Fibroblast of skin of scalp (primary cell): ENCODE measurements at places on chromosomes 5 and 9.

DNA sequence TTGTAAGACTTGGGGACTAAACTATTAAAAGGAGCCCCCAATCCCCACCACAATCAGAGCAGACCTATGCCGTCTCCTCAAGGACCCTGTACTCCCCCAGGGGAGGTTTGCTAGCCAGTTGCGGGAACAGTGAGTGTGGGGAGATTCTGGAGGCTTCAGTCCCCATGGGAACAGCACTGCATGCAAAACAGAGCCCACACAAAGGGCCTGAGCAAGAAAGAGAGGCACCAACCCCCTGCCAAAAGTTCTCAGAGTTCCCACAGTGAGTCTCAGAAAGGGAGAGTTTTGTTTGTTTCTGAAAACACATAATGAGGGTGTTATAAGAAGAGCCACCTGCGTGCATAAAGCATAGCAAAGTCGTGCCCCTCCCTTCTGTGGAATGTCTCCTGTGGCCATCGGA lies 56.6 kb downstream of the CFAP90 start:
- DNase-seq = no peak

DNA sequence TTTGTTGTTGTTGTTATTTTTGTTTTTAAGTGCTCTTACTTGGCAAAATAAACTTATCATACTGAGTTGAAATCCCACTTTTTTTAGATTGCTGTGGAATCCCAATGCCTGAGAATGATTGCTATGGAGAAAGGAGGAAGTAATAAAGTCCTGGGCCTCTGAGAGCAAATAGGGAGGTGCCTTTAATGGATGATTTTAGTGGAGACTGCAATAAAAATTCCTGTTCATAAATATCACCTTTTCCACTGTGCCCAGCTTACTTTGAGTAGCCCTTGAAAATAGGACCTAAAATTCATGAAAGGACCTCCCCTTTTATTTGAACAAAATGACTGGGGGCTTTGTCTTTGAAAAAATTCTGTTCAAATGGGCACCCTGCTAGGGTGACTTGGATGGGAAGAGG lies 21.8 kb upstream of the ANKH start:
- no peak for DNase-seq

DNA sequence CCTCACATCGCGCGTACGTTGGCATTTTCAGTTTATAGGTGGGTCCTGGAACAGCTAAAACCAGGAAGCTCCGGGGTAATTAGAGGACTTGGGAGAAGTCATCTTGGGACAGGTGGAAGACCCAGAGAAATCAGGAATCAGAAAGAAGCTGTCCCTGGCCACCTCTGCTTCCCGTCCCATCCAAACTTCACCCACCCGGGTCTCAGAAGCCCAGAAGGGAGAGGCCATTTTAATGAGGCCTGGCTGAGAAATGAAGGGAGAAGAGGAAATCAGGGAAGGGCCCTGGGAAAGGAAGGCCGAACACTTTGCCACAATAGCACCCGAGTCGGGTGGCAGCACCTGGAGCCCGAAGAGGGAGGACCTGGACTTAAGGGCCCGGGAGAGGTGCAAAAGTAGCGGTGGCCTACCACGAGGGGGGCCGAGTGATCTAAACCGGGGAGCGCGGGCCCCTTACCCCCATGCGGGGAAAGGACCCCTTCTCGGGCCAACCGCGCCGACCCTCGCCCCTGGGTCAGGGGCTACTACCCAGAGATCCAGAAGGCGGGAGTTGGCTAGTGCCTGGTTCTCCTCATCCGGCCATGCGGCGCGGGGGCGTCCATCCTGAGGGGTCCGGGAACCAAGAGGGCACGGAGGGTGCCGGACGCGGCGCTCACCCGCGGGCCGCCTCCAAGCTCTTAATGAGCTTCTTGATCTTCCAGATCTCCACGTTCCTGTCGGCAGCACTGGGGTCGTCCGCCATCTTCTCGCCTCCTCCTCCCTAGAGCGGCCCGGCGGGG lies 668 bp downstream of the ETF1 start:
- DNase-seq = no peak

DNA sequence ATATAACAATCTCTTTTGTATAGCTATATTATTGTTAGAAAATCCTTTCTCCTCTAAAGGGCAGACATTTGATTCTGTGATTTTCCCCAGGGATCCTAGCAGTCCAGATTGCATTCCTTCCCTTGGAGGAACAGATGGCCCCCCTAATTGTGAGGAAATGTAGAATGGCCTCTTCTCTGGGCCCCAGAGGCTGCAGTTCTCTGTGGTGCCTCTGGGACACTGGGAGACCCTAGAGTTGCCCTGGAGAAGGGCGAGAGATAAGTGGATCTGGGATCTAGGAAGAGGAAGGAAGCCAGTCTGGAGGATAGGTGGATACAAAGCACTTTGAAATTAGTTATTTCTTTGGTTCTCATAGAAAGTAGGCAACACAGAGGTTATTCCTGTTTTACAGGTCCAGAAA lies 1.9 kb upstream of the HINT2 start:
- DNase-seq = peak; percentile 37

- DNase-seq = no peak
Observed at GRCh38 chr9:136512651-136513071, 29.8 kb upstream of the SEC16A start.

DNA sequence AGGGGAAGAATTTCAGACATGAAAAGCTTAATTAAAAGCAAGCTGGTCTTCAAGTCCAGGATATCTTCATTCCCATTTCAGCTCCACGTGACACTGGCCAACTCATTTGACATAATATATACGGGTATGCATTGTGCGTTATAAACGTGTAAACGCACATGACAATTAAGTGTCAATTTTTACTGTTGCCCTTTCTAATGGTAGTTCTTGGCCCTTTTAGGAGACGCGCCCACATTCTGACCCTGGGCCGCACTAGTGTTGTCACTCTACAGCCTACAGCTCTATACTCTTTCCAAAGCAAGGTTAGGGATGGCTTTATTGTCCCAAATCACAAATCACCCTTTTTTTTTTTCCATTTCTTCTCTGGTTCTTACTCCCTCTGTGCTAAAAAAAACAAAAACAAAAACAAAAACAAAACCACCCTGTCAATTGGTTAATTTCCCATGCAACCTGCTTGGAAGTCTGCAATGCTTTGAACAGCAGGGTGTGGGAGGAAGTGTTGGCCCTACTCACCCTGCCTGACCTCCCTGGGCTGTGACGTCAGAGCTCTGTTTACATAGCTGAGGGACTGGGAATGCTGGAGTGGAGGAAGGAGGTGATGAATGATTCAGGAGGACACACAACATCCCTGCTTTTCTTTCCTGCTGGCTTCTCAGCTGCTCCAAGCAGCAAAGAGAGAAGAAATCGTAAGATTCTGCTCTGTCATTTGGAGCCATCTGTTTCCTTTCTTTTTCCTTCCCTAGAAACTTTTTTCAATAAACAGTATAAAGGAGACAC lies 19.3 kb downstream of the RFK start:
- peak; percentile 84 for DNase-seq

- DNase-seq = peak; percentile 75
Observed at GRCh38 chr9:35882263-35882848, 12.2 kb upstream of the OR13J1 start.

GRCh38 chr9:5762421-5762820 lies 70.5 kb downstream of the ERMP1 start:
- DNase-seq = no peak

GRCh38 chr9:96496368-96497116 lies 46.6 kb downstream of the HABP4 start:
- DNase-seq = no peak

DNA sequence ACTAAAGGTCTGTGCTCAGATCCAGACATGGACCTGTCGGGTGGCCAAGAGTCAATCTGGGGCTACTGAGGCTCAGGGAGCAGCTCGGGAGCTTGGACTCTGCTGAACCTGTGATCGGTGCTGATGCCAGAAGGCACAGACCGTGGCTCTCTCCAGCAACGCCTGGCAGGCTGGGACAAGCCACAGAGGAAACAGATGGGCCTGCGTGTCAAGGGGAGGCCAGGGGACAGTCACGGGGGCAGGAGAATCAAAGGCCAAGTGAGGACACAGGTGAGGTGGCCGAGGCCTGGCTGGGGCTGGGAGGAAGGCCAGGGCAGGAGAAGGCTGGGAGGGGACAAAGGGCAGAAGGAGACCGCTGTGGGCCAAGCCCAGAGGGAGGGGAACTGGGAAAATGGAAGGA lies 43.4 kb downstream of the EPB41L4B start:
- no peak for DNase-seq

DNA sequence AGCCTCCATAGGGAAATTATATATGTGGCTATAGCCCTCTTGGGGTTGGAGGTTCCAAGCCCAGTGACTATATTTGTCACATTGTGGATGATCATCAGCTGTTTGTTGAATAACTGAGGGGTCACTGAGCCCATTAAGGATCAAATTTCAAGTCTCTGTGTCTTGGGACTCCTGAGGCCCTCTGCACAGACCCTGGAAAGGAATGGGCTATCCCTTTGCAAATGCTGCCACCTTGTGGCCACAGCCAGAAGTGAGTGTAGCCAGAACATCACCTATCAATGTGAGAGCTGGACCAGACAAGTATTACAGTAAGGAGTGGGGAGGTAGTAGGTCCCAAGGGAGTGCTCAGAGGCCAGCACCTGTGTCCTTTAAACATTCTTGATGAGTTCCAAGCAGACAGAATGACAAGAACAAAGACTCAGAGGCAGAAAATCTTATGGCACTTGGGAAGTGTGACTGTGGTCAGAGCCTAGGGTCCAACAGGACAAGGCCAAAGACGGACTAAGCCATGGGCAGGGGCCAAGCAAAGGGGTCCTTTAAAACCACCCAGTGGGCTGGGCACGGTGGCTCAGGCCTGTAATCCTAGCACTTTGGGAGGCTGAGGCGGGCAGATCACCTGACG lies 8.2 kb downstream of the RPP25L start:
- DNase-seq = peak; percentile 69

- peak; percentile 33 for DNase-seq
Observed at GRCh38 chr9:14661421-14662059, 31.7 kb downstream of the ZDHHC21 start.

DNA sequence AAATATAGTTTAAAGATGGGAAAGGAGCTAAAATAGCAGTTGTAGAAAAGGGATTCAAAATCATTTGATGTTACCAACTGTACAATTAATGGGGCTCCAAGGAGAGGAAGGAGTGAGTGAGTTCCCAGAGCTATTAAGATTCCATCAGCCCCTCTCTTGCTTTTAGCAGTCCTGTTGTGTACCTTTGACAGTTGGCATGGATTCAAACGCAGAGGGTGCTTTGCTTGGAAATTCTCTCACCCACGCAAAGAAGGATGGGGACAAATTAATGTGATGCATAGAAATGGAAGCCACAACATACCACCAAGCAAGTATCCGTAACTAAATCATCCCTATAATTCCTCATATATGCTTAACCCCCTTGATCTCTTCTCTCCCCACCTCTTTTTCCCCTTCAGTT lies 461.3 kb downstream of the EBF1 start:
- no peak for DNase-seq

DNA sequence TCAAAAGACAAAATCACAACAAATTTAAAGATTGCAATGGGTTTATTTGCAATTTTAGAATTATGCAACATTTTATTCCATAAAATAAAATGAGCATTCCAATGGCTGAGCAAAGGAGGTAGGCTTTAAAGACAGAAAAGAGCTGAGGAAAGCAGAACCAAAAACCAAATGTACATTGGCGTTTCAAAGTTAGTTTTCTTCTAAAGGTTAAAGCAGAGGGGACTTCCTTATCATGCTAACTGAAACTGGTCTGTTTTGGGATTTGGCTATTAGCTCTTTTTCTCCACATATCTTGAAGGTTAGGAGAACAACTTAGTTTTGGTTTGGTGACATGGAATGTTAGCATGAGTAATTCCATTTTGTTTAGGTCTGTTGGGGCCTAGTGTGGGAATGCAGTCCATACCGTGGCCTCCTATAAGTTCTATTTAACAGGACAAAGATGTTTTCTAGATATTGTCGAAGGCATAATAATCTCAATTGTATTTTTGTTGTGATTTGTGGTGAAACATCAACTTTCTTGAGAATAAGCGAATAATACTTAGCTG lies 20.3 kb downstream of the DCP2 start:
- DNase-seq = peak; percentile 52

DNA sequence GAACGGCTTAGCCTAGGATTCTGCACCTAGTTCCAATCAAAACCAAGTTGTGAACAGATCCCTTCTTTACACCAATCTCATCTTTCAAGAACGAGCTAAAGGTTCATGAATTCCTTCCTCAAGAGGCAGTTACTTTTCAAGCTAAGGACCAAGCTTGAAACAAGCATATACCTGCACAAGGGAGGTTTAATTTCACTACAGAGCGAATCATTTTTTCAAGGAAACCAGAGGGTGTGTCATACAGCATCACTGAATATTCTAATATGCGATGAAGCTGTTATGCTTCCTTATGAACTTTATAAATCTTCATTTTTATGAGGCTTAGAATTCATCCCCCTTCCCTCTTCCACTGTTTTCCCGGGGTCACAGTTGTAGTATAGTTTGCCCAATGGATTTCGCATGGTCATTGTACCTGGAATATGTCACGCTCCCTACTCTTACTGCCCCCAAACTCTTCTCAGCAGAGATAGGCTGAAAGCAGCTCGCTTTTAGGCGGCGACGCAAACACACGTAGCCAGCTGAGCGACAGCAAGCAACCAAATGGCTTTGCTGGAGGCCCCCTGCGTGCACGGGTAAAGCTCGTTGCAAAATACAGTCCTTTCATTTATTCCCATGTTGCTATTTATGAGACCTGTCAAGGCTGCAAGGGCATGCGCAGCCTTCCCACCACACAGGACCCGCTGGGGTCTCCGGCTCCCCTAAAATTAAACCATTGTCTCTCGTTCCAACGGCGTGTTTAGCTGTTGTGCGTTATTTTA lies 832 bp downstream of the LMBRD2 start:
- DNase-seq = peak; percentile 36

DNA sequence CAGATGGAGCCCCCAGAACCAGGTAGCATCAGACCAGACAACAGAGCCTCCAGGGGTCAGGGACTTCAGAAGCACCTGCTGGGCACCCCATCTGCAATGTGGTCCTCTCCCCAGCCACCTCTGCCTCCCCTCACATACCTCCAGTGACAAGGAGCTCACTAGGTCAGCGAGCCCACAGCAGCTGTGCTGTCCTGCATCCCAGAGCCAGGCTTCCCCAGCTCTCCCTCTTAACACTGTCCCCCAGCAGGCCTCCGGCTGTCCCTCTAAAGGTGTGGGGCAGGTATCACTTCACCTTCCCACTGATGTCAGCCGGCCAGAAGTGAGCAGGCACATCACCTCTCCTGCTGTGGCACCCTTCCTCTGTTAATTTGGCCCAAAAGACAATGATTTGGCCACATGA lies 83.6 kb downstream of the LMX1B start:
- no peak for DNase-seq
